Kidney epithelial cell (primary cell): ENCODE measurements at places on chromosomes 3 and 15.

- no peak for DNase-seq
These were observed 768 bp downstream of the AAGAB start for GRCh38 chr15:67253549-67254237.

- no peak for DNase-seq
These were observed 341.4 kb downstream of the NAALADL2 start for GRCh38 chr3:175200391-175201095.

DNA sequence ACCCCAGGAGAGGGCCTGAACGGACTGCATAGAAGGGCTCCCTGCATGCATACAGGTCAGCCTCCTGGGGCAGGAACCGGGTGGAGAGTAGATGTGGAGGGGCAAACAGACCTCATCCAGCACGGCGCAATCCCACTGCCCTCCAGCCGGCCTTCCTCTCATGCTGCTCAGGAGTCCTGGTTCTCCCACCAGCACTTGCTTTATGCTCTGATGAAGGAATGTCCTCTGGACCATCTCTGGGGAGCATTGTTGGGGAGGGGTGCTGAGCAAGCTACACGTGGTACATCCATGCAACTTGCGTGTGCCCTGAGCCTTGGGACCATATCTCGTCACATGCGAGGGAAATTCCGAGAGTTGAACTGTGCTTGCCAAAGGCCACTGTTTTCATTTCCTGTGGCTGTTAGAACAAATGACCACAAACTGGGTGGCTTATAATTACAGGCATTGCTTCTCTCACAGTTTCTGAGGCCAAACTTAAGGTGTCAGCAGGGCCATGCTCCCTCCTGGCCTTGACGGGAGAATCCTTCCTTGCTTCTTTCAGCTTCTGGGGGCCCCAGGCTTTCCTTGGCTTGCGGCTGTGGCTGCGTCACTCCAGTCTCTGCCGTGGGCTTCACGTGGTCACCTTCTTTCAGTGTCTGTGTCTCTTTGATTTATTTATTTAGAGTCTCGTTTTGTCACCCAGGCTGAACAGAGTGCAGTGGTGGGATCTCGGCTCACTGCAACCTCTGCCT, 12.2 kb downstream of the SELENOS start:
- no peak for DNase-seq

GRCh38 chr3:101611023-101611422, 37.0 kb downstream of the PCNP start:
- DNase-seq = no peak
